Stimulated activated CD4-positive, alpha-beta T cell treated with anti-CD3 and anti-CD28 coated beads, Interleukin-15, amount 100 ng/mL, for 1 hour (primary cell): ENCODE measurements at places on chromosomes 1 and 21.

DNA sequence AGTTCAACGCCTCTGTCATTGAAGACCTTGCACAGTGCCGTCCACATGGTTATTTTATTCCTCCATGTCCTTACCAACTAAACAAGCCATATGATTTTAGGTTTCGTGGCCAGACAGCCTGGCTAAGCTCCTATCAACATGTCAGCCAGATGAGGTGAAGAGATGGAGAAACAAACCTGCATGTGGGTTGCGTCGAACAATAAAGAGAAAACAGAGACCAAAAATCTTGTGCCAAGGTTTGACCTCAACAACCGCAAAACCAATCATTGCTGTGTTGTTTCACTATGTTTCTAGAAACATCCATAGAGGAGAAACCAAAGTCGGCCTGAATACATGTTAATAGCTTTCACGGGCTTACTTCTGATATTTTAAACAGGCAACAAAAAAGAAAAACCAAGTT lies 544.6 kb downstream of the SMYD3 start:
- no peak for DNase-seq

DNA sequence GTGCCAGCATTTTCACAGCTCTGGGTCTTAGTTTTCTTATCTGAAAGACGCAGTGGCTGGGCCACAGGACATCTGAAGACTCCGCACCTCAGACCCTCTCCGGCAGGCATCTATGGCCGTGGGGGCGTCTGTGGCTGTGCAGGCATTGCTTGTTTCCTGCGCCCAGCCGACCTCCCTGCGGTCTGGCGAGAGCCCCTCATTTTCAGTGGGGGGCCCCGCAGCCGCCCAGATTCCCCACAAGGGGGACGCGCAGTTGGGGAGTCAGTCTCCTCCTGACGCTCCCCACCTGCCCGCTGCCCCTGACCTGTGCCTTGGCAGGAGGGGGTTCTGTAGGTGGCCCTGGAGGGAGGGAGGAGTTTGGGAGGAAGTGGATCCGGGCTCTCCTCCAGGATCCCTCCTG lies 3.5 kb upstream of the TFF1 start:
- DNase-seq = no peak

GRCh38 chr1:92804721-92805201 lies 19.9 kb upstream of the EVI5 start:
- DNase-seq = no peak

- no peak for DNase-seq
Observed at GRCh38 chr1:42504535-42505128, 41.5 kb downstream of the CCDC30 start.
